ENCODE measurements at places on chromosomes 3 and 15. TPM values are rescaled to one million over a fixed set of nuclear protein-coding genes. Genes with fewer than 3 reads are reported as not detected.

Gene SPINT1
- total RNA-seq: 272 TPM

Gene PATL2
- total RNA-seq: not detected

Gene STRIT1
- not detected for total RNA-seq

Gene ATP13A4
- total RNA-seq: not detected

Gene SCN11A
- total RNA-seq: not detected

Gene UTS2B
- not detected for total RNA-seq

Gene EXOG
- 2.7 TPM for total RNA-seq

Gene GP9
- total RNA-seq: not detected

Gene FAM107A
- total RNA-seq: not detected

Gene CHMP2B
- total RNA-seq: 36.3 TPM

Gene CTSH
- total RNA-seq: 3.5 TPM

Gene NMB
- total RNA-seq: 9.1 TPM

Gene CEMIP
- 1.1 TPM for total RNA-seq

Gene DNAJC13
- 18.5 TPM for total RNA-seq

Gene KIAA1143
- 14.0 TPM for total RNA-seq

Gene RTP1
- total RNA-seq: not detected

Gene GATA2
- not detected for total RNA-seq

Gene CPEB1
- total RNA-seq: 0.04 TPM

Gene MGLL
- total RNA-seq: 42.6 TPM

Gene SOX14
- not detected for total RNA-seq

Gene MYLK
- 9.7 TPM for total RNA-seq

Gene IL17RD
- 1.1 TPM for total RNA-seq

Gene ALDH1A2
- not detected for total RNA-seq

Gene OSBPL10
- total RNA-seq: 60.1 TPM

Gene SLC9C1
- total RNA-seq: not detected

Gene IL20RB
- 175 TPM for total RNA-seq

Gene GPR15
- total RNA-seq: not detected

Gene SLC38A3
- not detected for total RNA-seq

Gene CFAP44
- total RNA-seq: 0.16 TPM

Gene ROPN1
- total RNA-seq: not detected

Gene GABPB1
- 23.3 TPM for total RNA-seq

Gene SPTBN5
- total RNA-seq: 0.31 TPM

Gene SMCO1
- total RNA-seq: not detected

Gene ZKSCAN7
- total RNA-seq: 6.4 TPM

Gene MNS1
- total RNA-seq: 0.39 TPM

Gene SLC6A1
- total RNA-seq: not detected

Gene C3orf20
- not detected for total RNA-seq

Gene VPS13C
- 15.3 TPM for total RNA-seq

Gene PRSS50
- total RNA-seq: not detected

Gene PLS1
- total RNA-seq: 9.1 TPM

Gene CPLX3
- not detected for total RNA-seq

Gene DAZL
- total RNA-seq: not detected

Gene KLHDC8B
- 28.8 TPM for total RNA-seq

Gene SAMD7
- total RNA-seq: not detected

Gene RARRES1
- total RNA-seq: not detected

Gene ZDHHC23
- 0.87 TPM for total RNA-seq
